ENCODE measurements at places on chromosomes 4 and X. TPM values are rescaled to one million over a fixed set of nuclear protein-coding genes. Genes with fewer than 3 reads are reported as not detected.

DNA sequence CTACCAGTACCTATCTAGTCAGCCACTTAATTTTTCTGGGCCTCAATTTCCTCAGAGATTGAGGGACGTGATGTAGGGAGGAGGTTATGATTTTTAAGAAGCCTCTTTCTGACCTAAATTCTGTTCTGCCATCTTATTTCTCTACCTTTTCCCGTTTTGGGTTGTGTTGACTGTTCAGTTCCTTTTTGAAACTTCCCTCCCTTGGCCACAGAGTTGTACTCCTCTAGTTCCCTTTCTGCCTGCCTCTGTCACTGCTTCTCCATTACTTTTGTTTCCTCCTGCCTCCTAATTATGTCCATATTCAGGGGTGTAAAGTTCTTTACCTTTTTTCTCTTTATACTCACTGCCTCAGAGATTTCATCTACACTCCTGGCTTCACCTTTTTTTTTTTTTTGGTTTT, 25.4 kb downstream of the CLCN5 start:
- no peak for DNase-seq

UNC5C gene
- total RNA-seq = 11.2 TPM

DNA sequence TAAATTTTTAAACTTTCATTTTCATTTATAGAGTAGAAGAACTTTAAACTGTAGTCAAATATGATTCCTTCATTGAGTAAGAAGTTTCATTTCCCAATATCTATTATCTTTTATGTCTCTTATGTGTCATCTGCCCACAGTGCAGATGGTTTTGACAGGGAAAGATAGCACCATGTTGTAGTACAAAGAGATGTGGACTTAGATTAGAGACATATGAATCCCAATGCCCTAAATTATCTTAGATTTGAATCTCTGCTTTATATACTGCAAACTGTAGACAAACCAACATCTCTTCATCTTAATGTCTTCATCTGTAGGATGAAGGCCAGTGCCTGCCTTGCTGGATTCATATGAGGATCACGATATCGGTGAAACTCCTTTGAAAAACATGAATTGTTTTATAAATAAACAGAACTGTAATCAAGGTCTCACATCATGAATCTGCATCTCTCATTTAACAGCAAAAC, 217.5 kb downstream of the BANK1 start:
- DNase-seq = no peak

- DNase-seq = no peak
Measured at GRCh38 chrX:542179-542578, 88.4 kb upstream of the SHOX start.

ELOVL6 gene
- total RNA-seq = 6.5 TPM

HERC5 gene
- 9.6 TPM for total RNA-seq

FAM90A26 gene
- total RNA-seq = not detected

GRCh38 chr4:2702361-2702760, 53.8 kb downstream of the TNIP2 start:
- DNase-seq = peak; percentile 19

DNA sequence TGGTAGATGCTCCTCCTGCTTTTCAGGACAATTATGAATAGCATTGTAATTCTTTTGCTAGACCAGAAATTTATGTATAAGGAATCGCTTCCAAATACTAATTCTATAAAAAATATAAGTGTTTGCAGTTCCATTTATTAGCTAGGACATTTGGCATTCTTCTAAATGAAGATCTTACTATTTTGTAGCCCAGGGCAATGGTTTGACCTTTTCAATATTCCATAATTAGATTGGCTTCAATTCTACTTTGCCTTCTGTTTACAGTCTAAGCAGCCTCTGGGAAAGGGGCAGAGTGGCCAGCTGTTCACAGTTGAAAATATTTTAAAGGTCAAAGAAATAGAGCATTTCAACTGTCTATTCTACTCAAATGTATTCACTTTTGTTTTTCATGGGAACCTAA, 912.1 kb upstream of the GRIA3 start:
- DNase-seq = no peak

GPC3 gene
- total RNA-seq = 13.2 TPM

DCAF12L2 gene
- not detected for total RNA-seq

TBCK gene
- total RNA-seq = 46.8 TPM

GRCh38 chr4:31236639-31237173, 516.5 kb downstream of the PCDH7 start:
- no peak for DNase-seq

DNA sequence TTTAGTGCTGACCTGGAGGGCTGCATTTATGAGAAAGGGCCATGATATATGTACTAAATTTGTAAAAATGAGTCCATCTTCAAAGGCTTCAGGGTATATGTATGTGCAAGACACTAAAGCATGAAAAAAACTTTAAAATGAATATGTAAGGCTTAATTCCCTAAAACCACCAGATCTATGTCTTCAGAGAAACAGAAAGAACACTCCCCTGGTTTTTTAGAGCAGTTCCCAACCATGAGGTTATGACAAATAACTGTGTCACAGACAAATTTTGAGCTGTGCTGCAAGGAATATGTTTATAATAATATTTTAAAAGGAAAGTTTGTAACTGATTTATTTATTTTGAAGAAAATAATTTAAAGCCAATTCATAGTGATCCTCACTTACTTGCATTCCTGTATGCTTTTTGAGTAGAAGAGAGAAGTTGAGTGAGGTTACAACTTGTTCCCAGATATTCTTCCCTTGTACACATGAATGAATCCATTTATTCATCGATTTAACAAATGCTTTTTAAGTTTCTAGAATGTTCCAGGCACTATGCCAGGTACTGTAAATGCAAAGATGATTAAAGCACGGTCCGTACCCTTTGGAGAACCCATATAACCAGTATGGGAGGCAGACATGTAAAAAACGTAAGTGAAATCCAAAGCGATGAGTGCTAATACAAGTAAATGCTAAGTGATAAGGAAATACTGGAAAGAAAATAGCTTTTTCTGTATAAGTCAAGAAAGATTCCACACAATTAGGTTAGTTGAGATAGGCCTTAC, 295.2 kb upstream of the DIAPH2 start:
- DNase-seq = no peak

DNA sequence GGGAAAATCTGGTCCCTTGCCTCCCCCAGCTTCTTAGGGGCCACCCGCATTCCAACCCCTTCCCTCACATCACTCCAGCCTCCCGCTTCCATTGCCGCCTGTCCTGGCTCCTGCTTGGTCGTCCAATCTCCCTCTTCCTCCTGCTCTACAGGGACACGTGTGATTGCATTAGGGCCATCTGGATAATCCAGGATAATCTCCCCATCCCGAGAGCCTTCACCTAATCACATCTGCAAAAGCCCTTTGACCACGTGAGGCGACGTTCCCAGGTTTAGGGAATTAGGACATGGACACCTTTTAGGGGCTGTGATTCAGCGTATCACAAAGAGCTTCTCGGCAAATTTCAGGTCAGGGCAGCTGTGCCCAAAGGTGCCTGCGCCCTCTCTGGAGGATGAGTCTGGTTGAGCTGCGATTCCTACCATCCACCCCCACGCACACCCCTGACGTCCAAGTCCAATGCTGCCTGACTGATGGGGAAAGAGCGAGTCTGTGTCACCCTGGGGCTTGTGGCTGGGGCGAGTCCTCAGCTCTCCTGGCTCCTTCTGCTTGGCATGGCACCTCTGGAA, 104.6 kb downstream of the PSAPL1 start:
- peak; percentile 14 for DNase-seq

MMRN1 gene
- 24.5 TPM for total RNA-seq

GRCh38 chrX:144327495-144327894, 443.6 kb downstream of the UBE2NL start:
- DNase-seq = no peak

RRAGB gene
- 26.2 TPM for total RNA-seq

POLN gene
- 3.2 TPM for total RNA-seq

NSD2 gene
- total RNA-seq = 56.6 TPM
